T47D (cell line): ENCODE measurements at places on chromosomes 11 and 22.
A peak's percentile ranks its signal among the peaks of the same experiment; 100 is the strongest.

- no peak for DNase-seq
Measured at GRCh38 chr11:92501066-92501739, 276.6 kb downstream of the FAT3 start.

DNA sequence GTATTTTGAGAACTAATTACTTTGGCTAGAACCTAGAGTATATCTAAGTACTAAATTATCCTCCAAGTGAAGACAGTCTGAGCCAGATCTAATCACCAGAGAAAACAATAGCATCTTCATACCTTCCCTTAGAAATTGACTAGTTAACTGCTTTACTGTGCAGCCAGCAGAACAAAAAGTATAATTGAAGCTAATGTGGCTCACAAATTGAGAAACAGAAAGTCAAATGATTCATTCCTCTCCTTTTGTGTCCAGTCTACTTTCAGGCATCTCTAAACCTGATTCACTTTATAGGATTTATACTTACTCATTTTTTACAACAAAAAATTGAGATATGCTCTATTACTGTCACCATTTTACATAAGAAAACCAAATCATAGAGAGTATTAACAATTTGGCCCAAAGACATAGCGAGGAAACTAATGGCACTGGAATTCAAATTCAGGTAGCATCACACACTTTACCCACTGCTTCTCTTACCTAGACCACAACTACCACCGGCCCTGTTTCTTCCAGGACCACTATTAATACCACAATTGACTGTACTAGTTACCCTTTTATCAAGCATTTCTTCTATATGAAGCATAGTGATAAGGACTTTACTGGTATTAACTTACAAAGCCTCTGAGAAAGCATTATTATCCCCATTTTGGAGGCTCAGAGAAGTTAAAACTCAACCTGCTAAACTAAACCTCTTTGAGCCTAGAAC, 1402.6 kb upstream of the TENM4 start:
- no peak for DNase-seq

DNA sequence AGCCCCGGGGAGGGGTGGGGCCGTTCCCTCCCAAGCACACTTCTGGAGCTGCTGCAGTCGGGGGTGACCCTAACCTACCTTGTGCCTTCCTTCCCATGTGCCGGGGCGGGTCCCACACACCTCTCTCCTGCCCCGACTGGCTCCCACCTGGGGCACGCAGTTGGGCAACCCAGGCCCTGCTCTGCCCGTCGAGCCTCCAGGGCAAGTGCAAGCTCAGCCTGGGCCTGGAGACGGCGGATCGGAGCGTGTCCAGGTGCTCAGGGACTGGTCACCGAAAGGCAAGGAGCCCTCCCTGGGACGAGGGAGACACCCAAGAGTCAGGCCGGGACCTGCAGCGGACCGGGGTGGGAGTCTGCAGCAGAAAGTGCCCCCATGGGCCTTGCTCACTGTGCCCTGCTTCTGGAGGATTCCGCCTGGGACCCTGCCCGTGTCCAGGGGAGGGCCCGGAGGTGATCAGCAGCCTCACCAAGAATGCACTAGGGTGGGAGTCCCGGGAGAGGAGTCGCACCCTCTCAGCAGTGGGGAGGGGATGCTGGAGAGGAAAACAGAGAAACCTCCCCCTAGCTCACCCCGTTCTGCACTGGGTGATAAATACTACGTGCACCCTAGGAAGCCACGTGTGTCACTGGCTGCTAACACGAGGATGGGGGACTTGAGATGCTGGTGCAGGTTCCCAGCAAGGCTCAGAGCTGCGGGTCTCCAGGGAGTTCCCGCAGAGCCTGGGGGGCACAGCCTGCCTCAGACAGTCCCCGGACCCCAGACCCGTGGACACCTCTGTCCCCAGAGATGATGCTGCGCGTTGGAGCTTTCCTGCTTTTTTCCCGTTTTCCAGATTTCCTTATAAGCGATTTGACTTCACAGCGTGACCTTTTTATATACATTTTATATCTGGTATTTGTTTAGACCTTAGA, 5.2 kb upstream of the GATD1 start:
- DNase-seq: no peak

GRCh38 chr11:80083531-80083951, 642.7 kb upstream of the TENM4 start:
- no peak for DNase-seq

- no peak for DNase-seq
Measured at GRCh38 chr11:64144587-64145472, 21.1 kb downstream of the MACROD1 start.

DNA sequence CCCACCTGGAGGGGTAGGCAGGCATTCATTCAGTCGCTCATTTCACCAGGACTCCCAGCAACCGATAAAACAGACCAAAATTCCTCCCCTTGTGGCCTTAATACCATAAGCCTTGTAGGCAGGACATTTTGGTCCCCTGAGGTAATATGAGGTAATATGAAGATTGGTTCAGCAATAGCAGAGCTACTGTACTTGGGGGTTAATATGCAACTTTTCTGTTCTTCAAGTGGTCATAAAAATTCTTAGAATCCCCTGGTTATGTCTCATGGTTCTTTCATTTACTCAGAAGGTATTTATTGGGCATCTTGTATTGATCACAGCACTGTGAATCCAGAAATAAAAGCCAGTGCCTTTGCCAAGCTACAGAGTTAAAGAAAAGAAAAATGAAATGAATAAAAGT, 29.8 kb downstream of the SHISA8 start:
- DNase-seq: no peak

GRCh38 chr22:26724414-26724813, 67.0 kb downstream of the MIAT start:
- DNase-seq: no peak

- no peak for DNase-seq
Measured at GRCh38 chr11:64138398-64138797, 27.5 kb downstream of the MACROD1 start.

GRCh38 chr22:35335468-35335867, 35.8 kb downstream of the TOM1 start:
- DNase-seq: no peak

GRCh38 chr22:46148336-46148735, 2.0 kb upstream of the PPARA start:
- no peak for DNase-seq

GRCh38 chr11:75349521-75350116, 1.8 kb downstream of the ARRB1 start:
- DNase-seq: no peak

DNA sequence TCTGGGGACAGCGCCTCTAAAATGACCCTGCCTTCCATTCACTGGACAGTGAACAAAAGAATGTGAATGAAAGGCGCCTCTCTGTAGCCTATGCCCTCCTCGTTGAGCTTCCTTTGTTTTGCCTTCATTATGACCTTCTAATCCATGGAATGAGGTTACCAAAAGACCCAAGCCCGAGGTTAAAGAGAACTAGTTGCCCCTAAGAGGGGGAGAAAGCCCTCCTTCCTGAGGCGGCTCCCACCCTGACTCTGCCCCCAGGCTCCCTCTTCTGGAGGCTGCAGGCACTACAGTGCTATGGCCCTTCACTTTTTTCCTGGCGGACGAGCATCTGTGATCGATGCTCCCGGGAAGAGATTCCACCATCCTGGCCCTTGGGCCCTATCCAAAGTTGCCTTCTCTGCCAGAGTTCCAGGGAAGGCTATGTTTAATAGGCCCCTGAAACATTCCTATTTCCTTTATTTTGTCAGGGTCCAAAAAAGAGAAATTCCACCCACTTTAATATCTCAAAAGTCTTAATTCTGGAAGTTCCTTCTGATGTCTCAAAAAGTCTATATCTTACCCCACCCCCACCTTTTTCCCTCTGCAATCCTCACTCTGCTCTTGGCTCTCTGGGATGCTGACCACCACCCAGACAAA, 147.3 kb downstream of the FEZ1 start:
- DNase-seq: peak; percentile 58

GRCh38 chr11:96470521-96470920, 80.7 kb downstream of the JRKL start:
- no peak for DNase-seq

GRCh38 chr11:34819740-34820482, 96.3 kb downstream of the APIP start:
- DNase-seq: no peak

- DNase-seq: no peak
Measured at GRCh38 chr11:1519028-1520010, 32.7 kb upstream of the MOB2 start.

DNA sequence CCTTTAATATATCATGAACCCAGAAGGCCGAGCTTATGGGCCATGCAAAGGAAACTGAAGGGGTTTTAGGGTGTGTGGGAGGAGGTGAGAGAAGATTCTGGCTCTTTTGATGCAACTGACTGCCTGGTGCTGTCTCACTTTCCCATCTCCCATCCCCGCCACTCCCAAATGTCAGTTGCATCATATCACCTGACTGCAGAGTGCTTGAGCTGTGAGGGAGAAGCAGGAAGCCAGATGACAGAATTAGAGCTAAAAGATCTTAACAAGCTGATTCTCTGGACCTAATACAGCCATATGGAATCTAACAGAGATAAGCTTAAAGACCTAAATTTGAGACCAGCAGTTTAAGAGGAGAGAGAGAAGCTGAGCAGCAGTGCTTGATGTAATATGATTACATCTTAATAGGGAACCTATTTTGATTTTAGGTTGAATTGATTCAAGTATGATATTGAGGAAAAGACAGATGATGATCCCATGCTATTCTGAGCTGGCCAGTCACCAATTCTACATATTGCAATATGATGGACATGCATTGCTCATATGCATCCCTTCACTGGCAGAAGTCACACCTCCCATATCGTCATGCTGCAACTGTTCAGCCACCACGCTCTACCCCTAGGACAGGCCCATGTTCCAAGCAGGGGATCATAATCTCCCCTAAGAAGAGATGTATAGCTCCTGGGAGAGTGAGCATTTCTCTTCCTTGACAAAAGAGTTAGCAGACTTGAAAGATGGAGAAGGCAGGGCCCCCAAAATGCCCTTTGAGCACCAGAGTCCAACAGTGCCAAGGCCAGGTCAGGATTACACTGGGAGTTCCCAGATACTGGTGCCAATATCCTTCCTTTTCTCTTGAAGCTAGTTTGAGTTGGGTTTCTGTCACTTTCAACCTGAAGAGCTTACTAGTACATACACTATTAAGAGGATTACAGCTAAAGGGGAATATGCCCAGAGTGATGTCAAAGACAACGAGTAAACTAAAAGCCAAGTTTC, 44.9 kb downstream of the PLEKHA7 start:
- no peak for DNase-seq

GRCh38 chr22:23072911-23073491, 2.7 kb downstream of the GNAZ start:
- no peak for DNase-seq

GRCh38 chr22:47220752-47221151, 458.3 kb downstream of the TBC1D22A start:
- no peak for DNase-seq

DNA sequence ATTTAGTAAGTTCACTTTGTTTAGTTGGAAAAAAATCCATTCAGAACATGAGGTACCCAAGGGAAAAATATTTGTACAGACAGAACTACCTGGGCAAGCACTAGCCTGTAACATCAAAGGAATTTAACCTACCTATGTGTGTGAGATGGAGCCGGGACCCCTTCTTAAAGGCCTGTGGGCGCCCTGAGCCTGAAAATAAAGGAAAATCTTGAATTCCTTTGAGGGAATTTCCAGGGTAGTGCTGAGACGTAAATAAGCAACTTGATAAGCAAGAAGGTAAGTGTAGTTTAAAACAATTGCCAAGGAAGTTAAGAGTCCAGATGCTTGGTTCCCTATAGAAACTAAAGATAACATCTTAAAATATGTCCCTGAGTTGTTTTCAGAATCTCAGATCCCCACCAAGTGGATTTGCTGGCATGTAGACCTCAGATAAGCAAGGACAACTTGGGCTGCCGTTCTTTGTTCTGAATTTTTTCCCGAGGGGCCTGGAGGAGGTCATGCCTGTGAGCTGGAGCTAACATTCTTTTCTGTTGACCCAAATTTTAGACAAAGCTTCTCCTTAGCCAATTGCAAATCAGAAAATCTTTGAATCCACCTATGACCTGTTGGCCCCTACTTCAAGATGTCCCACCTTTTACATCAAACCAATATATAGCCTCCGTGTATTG, 31.0 kb downstream of the MED17 start:
- DNase-seq: no peak

DNA sequence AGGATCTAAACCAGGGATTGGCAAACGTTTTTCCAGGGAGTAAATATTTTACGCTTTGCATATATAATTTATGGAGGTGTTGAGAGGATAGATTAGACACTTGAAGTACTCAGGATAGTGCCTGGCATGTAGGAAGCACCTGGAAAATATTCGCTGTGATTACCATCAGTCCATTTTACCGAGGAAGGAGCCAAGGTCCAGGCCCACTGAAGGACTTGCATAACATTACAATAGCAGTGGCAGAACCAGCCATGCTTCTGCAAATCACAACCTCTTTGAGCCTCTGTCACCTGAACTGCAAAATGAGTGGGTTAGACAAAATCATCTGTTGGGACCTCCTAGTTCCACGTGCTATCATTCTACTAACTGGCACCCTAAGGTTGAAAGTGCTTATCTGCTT, 5.4 kb downstream of the FUT4 start:
- no peak for DNase-seq

DNA sequence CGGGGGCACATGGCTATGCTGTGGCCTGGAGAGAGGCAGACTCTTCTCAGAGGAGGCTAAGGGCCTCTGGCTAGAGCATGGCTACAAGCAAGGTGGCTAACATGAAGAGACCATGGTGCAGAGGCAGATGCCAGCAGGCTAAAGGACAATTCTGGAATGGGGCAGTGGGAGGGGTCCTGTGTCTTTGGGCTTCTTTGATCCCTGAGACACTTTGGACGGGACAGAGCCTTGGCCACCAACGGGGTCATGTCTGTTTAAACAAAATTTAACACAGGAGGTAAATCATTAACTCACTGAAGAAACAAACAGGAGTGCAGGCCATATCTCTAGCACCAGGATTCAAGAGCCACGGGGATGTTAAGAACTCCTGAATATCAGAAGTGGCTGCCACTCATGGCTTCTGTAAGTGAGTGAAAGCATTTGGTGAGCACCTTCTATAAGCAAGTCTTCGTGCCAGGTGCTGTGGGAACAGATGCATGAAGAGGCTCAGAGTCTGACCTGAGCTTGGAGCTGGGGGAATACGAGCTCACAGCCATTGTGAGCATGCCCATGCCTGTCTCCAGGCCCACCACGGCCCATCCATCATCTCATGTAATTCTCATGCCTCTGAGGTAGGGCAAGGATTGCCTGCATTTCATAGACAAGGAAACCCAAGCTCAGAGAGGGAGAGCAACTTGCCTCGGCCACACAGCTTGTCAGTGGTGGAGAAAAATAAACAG, 18.3 kb upstream of the ZNRF3 start:
- DNase-seq: no peak

GRCh38 chr22:42865536-42865935, 8.5 kb upstream of the ARFGAP3 start:
- no peak for DNase-seq

DNA sequence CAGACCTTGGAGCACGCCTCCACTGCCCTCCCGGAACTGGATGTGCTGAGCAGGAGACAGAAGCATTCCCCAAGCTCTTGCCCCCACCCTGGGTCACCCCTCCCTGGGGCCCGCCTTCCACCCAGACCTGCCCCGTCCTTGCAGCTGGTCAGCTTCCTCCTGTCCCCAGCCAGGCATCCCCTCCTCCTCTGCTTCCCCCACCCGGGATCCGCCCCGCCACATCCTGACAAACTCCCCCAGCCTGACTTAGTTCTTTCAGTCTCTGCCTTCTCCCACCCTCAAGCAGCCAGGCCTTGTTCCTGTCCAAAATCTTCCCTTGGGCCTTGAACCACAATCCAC, 1.1 kb upstream of the PLXNB2 start:
- no peak for DNase-seq

GRCh38 chr22:19761725-19762567, 1.4 kb downstream of the TBX1 start:
- peak; percentile 69 for DNase-seq

GRCh38 chr11:2805388-2806056, 80.1 kb downstream of the CDKN1C start:
- no peak for DNase-seq

- DNase-seq: no peak
Measured at GRCh38 chr11:2103668-2104523, 35.3 kb downstream of the IGF2 start.
